Fibroblast of skin of left quadriceps (primary cell): ENCODE measurements at places on chromosomes 2 and 18.

DNA sequence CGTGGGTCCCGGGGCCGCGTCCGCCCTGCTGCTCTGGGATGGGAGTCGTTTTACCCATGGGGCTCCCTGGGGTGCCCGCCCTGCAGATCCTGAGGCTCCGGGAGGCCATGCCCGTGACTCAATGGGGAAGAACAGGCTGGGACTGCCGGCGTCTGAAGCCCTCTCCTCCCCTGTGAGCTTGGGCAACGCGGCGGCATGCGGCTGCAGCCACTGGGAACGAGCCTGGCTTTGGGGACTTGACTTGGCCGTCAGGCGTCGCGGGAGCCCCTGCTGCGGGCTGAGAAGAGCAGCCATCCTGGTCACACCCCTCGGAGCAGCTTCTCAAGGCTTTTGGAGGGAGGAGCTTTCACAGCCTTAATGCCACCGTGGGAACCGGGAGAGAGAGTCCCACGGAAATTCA, 126.9 kb upstream of the CTDP1 start:
- no peak for DNase-seq

GRCh38 chr2:127670055-127670956, 5.0 kb downstream of the LIMS2 start:
- DNase-seq = no peak

DNA sequence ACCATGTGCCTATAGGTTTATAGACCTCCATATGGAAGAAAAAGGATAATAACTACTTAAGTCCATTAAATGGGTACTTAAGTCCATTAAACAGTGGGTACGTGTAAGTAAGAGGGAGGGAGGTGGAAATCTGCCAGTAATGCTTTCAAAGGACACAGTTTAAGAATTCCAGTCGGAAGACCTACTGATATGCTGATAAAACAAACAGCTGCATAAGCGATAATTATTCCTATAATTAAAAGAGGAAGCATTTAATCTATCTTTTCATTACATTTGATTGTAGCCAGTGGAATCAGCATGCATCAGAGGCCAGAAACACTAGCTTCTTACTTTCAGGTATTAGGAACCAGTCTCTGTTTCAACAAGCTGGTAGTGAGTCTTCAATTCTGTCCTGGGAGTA, 96.4 kb upstream of the DDX18 start:
- no peak for DNase-seq

GRCh38 chr2:128693743-128694029, 375.0 kb upstream of the HS6ST1 start:
- no peak for DNase-seq

GRCh38 chr2:176984987-176985386, 227.6 kb upstream of the HNRNPA3 start:
- no peak for DNase-seq

DNA sequence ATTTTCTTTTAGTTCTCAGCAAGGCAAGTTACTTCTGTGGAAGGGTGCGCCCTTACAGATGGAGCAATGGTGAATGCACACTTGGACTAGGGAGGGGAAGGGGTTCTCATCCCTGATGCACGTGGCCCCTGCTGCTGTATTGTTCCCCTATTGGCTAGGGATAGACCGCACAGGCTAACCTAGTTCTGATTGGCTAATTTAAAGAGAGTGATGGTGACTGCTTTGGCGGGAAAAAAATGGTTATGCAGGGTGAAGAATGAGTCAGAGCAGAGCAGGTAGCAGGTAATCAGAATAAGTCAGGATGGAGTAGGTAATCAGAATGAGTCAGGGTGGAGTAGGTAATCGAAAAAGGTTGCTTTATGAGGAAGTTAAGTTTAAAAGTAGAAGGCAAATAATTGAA, 171.5 kb downstream of the MTCL1 start:
- DNase-seq = no peak

DNA sequence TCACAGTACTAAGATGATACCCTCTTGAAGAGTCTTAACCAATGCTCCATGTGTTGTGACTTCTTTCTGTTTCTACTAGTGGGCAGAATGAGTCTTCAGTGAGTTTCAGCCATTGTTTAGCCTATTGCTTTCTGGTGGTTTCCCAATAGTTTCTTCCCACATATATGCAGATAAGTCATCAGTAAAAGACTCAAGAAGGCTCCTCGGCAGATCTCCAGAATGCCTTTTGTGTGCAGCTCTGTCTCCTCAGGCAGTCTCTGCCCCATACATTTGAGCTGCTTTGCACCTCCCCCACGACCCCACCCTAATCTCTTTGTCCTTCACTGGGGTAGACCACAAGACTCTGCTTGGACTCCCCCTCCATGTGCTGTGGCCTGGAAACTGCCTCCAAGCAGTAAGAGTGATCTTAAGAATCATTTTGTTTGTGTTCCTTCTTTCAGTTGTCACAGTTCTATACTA, 71.6 kb upstream of the CHRNA1 start:
- DNase-seq = peak; percentile 95
